GM12891 (cell line): ENCODE measurements at places on chromosomes 13 and 19.

DNA sequence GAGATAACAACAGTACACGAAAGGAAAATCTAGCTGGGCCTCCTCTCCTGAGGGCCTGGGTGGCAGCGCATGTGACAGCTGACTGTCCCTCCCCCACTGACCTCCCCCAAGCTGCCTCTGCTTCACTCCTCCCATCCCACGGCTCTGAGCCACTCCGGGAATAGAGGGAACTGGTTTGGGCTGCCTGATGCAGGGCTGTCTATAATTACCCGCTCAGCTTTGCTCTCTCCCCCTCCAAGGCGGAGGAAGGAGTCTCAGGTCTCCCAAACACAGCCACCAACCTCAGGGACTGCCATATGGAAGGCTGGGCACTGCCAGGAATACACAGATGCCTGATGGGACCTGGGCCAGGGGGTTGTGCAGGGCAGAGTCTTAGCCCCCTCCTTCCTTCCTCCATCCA, 7.9 kb downstream of the NAPA start:
- no peak for DNase-seq

DNA sequence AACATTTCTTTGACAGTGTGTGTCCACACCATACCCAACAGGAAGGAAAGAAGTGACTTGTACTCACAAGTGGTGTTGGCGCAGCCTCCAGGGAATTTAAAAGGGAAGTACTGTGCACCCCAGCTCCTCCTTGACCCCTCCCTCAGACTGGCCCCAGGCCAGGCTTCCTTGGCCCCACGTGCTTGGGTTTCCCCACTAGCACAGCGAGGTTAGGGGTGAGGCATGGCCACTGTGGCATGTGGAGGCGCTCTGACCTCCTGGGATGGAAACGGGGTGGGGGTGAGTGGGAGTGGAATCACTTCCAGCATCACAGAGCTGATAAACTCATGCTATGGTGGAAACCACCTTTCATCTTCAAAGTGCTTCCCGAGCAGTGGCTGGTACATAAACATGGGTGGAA, 168.6 kb downstream of the ZNF536 start:
- DNase-seq = no peak

DNA sequence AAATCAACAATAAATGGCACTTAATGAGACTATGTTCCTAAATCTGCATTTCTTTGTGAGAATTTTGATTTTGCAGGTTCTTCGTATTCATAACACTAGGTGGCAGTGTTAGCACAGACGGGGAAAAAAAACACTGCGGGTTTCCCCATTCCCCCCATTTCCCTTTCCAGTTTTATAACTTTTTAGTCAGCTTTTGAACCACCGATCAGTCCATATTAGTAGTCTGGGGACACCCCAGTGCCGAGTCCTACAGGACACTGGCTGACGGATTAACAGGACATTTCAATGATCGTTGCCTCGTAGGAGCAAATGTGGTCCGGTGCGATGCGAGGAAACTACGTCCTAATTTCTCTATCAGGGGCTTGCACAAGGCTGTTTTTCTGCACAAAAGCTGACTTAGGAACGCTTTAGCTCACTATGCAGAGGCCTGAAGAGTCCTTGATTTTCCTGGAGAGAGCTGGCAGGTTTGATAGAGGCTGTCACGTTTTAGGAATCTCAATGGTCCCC, 234.3 kb downstream of the LMO7 start:
- no peak for DNase-seq

- no peak for DNase-seq
These were observed 793.7 kb upstream of the SLC10A2 start for GRCh38 chr13:103859952-103860351.

DNA sequence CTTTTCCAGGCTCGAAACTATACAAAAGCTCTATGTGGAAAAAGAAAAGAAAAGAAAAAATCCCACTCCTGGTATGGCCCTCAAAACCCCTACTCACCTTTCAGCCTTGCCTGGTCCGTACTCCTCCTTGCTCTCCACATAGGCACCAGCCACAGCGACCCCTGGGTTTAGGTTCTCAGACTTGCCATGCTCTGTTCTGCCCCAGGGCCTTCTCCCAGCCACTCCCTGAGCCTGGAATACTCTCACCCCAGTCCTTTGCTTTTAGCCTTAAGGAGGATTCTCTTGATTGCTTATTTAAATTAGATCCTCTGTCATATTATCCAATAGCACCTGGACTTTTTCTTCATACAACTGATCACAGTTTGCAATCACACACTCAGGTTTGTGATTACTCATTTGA, 522.5 kb downstream of the DIAPH3 start:
- no peak for DNase-seq

- DNase-seq = no peak
These were observed 620.3 kb upstream of the PCDH20 start for GRCh38 chr13:62035981-62036380.

DNA sequence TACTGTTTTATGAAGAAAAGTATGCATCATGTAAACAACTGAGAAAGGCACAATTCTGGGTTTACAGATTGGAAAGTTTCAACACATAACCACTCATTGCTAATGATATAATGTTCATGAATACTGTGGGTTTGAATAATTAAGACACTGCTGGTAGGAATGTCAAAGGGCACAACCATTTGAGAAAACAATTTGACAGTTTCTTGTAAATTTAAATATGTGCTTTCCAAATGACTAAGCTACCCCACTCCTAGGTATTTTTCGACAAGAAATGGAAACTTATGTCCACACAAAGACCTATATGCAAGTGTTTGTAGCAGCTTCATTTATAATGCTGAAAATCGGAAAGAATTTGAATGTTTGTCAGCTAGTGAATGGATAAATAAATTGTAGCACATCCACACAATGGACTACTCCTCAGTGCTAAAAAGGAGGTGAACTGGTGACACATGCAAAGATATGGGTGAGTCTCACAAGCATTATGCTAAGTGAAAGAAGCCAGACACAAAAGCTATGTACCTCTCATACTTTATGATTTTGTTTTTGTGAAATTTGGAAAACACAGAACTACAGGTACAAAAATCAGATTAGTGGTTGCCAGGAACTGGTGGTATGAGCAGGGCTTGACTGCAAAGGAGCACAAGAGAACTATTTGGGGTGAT, 44.8 kb upstream of the FLT1 start:
- no peak for DNase-seq
